ENCODE measurements at places on chromosomes 6 and 20. TPM values are rescaled to one million over a fixed set of nuclear protein-coding genes. Genes with fewer than 3 reads are reported as not detected.

GRCh38 chr20:6636209-6637159, 131.0 kb upstream of the BMP2 start:
- no peak for DNase-seq
- no peaks in the 10 kb centered on the region for H3K27me3 ChIP-seq
- no peaks in the 10 kb centered on the region for H3K4me1 ChIP-seq
- no peak overlapping the region for H3K27ac ChIP-seq
- no peaks in the 10 kb centered on the region for H3K36me3 ChIP-seq

DNA sequence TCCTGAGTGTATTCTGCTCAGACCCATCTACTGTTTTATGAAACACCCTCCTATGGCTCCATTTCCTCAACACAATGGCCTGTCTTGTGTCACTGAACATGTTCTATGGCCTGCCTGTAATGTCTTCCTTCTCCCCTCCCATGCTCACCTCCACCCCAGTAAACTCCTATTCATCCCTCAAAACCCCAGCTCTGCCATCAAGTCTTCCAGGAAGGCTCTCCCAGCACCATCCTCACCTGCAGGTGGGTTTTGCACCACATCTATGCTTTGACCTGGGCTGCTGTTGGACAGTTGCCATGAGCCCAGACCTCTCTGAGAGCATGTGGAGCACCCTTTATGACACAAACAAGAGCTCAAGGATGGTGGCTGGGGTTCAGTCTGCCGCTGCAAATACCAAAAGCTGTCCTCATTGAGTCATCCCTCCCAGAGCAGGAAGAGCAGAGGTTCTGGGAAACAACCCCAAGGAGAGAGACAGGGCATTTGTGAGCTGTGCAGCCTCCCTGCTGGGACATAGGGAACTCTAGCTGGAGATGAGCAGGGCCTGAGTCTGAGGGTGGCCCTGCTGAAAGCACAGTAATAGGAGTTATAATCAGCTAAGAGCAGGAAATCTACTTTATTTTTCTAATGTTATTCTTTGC, 93.8 kb upstream of the CD93 start:
- no peak overlapping the region for H3K27ac ChIP-seq
- no peaks in the 10 kb centered on the region for H3K27me3 ChIP-seq
- H3K4me1 ChIP-seq, result no peaks in the 10 kb centered on the region
- DNase-seq, result no peak
- no peak overlapping the region for H3K4me3 ChIP-seq

- H3K27me3 ChIP-seq, result no peaks in the 10 kb centered on the region
- no peak for DNase-seq
- H3K27ac ChIP-seq, result no peak overlapping the region
- H3K4me3 ChIP-seq, result no peak overlapping the region
- no peaks in the 10 kb centered on the region for H3K36me3 ChIP-seq
These were observed 25.1 kb downstream of the DLGAP4 start for GRCh38 chr20:36331209-36331608.

DNA sequence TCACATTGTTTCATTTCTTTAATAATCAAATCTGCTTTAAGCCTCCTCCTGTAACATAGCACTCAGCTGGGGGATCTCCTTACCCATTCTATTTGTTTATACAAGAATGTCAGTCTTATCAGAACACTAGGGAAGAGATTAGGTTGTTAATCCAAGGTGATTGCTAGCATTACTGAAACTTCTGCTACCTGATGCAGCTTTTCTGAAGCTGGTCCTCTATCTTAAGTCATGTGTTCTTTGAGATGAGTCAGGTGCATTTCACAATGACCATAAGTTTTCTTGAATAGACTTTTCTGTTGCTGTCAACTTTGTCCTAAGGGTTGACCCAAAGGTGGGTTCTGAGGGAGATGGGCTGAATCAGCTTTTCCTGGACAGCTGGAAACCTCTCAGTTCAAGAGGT, 60.7 kb upstream of the SYNCRIP start:
- H3K27ac ChIP-seq, result no peak overlapping the region
- H3K36me3 ChIP-seq, result no peaks in the 10 kb centered on the region
- H3K27me3 ChIP-seq, result no peaks in the 10 kb centered on the region
- no peak overlapping the region for H3K4me3 ChIP-seq

DNA sequence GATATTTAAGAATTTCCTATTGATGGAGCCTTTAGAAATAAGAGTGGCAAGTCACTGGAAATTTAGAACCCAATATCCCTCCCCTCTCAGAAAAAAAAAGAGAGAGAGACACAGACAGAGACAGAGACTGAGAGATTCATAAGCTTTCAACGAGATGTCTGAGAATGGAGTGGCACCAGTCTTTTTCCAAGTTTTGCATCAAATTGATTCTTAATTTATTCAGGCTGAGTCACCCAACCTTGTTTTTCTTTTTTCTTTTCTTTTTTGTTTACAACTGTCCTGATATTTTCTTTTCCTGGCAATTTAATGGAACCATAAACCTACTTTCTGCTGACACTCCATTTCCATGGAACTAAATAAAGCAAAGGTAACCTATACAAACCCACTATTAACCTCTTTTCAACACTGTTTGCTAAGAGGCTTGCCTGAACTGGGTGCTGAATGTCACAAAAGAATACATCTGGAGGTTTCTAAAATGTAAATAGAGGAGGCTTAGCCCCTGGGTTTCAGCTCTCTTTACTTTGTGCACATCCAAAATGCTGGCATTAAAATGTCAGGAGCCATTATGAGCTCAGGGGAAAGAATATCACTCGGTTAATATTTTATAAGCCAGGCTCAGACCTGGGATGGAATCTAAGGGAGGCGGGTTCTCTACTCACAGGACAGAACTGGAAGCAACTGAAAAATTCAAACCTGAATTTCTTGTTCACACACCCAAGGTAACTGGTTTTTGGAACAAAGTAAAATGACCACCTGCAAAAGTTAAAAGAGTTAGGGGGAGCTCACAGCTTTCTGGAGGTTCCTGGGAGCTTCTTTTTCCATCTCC, 100.8 kb downstream of the BFSP1 start:
- no peak overlapping the region for H3K27ac ChIP-seq
- no peaks in the 10 kb centered on the region for H3K27me3 ChIP-seq
- no peak for DNase-seq
- H3K4me3 ChIP-seq, result no peak overlapping the region
- peaks cover 6% of the 10 kb centered on the region for H3K4me1 ChIP-seq

DNA sequence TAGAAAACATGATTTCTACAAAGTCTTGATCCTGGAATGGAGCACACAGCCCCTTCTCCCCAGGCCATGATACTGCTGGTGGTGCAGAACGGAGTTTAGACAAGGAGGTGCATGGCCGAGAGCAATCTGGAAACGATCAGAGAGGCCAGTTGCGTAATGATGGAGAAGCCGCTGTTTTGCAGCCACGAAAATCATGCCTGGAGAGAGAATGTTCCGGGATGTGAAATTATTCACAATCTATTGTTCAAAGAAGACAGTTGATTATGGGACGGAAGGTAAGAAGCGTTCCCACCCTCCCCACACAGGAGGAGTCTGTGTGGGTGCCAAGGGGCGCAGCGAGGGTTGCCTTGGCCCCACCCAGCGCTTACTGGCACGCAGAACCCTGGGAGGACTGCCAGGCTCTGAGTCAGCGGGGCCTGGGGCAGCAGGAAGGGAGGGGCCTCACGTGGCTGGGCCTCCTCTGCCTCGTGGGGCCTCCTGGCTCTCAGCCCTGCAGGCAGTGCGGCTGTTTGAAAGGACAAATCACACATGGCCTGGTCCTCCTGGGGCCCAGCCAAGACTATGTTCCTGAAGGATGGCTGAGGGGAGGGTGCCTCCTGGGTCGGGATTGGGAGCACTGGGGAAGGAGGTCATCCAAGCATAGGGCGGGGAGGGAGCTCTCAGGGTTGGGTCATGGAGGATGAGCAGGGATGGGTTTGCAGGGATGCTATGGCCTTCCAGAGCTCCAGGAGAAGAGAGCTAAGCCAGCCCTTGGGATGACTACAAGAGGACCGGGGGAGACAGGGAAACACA, 8.7 kb upstream of the AP5S1 start:
- DNase-seq, result no peak
- H3K27ac ChIP-seq, result peak overlapping the region; percentile 88
- peaks cover 61% of the 10 kb centered on the region for H3K4me1 ChIP-seq

DNA sequence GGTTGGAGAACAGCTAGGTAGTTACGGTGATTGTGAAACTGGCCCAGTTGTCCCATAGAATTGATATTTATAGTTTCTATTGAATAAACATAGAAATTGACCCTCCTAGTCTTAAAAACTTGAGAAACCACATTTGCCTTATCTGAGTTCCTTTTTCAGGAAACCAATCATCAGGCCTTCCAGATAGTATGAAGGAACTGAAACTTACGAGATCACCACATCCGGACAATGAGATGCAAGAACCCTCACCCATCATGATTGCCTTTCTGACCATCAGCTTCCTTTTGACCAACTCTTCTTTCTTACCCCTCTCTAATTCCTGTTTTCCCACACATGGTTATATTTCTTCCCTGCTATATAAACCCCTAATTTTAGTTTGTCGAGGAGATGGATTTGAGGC, 21.8 kb downstream of the SLC35F1 start:
- no peak for DNase-seq
- H3K27ac ChIP-seq, result no peak overlapping the region
- no peak overlapping the region for H3K4me3 ChIP-seq
- H3K27me3 ChIP-seq, result no peaks in the 10 kb centered on the region
- H3K36me3 ChIP-seq, result no peaks in the 10 kb centered on the region

DNA sequence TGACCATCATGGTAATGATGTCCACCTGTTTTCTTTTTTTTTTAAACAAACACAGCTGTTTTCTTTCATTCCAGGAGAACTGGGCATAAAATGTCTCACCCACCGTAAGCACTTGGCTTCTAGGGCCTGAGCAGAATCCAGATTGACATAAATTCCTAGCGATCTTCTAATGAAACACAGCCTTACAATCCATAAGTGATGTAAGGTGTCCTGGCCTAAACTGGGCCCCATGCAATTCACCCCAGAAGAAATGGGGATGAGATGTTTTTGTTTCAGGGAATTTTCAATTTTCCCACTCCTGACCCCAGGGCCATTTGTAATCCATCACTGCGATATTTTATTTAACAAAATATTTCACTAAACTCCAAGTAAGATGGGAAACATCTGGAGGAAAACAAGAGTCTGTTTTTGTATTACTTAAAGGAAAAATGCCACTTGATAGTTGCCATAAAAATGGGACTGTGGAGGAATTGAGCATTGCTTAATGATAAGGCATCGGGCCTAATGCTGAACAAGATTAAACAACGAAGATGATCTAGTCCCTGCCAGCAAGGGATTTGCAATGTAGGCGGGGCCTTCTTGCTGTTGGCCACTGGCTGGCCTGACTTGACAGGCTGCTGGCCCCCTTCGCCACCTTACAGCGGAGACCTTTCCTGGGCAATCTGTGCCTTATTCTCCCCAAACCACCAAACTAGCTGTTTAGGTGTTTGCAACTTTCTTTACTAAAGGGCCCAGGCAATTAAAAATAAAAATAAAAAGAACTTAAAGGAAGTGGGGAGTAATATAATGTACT, 183.7 kb downstream of the CD109 start:
- H3K36me3 ChIP-seq, result no peaks in the 10 kb centered on the region
- H3K4me1 ChIP-seq, result no peaks in the 10 kb centered on the region
- DNase-seq, result no peak
- no peak overlapping the region for H3K4me3 ChIP-seq
- H3K27me3 ChIP-seq, result no peaks in the 10 kb centered on the region

DNA sequence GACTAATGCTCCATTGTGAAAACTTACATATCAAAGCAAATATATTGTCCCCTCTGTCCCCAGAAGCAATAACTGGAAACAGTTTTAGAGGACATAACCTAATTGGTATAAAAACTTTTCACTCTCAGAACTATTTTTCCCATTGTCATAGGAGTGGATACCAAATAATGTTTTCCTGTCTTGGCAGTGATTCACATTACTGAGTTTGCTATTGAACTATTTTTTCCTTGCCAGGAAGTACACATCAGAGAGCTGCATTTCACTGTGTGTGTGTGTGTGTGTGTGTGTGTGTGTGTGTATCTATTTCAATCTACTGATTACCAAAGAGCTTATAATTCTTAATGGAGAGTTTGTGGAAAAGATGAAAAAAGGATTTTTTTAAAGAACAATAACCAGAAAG, 45.4 kb downstream of the AKAP12 start:
- H3K4me3 ChIP-seq, result no peak overlapping the region
- H3K36me3 ChIP-seq, result no peaks in the 10 kb centered on the region
- no peak overlapping the region for H3K27ac ChIP-seq
- H3K4me1 ChIP-seq, result peaks cover 13% of the 10 kb centered on the region
- DNase-seq, result no peak

- DNase-seq, result no peak
- H3K4me1 ChIP-seq, result peaks cover 12% of the 10 kb centered on the region
- no peak overlapping the region for H3K27ac ChIP-seq
These were observed 42.2 kb downstream of the ZNF292 start for GRCh38 chr6:87197547-87197946.

GRCh38 chr6:149905371-149905910, 7.5 kb upstream of the RAET1E start:
- no peak for DNase-seq
- no peak overlapping the region for H3K4me3 ChIP-seq
- no peaks in the 10 kb centered on the region for H3K27me3 ChIP-seq
- H3K27ac ChIP-seq, result no peak overlapping the region

Gene IL17A
- total RNA-seq, result not detected

Gene BPIFB4
- total RNA-seq, result not detected

Gene PKIB
- total RNA-seq, result 2.7 TPM

Gene FERMT1
- total RNA-seq, result 9.8 TPM

Gene HLA-DOB
- total RNA-seq, result 2.7 TPM

Gene ZHX3
- 26.8 TPM for total RNA-seq
